NCI-H187 treated with DMSO at 0.1 percent for 48 hours (cell line): ENCODE measurements at places on chromosomes 6 and 20.

- no peak for DNase-seq
Observed at GRCh38 chr20:44683263-44684046, 31.7 kb upstream of the CCN5 start.

- no peak for DNase-seq
Observed at GRCh38 chr6:142846883-142847287, 98.1 kb downstream of the HIVEP2 start.

DNA sequence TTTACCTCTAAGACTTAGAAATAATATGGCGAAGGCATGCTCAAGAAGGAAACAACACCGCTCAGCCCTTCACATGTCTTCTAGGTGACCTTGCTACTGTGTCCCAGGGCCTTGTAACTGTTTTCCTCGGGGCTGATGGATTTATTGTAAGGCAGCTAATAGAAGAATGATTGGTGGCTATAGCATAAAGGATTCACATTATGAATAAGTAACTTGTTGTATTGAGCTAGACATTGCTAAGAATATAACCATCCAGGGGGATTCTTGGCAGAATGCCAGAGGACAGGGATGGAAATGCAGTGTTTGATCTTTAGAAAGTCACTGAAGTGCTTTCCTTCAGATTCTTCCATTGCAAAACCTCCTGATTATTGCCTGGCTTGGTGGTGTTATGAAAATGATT is 54.9 kb downstream of the PLEKHG1 start:
- no peak for DNase-seq

DNA sequence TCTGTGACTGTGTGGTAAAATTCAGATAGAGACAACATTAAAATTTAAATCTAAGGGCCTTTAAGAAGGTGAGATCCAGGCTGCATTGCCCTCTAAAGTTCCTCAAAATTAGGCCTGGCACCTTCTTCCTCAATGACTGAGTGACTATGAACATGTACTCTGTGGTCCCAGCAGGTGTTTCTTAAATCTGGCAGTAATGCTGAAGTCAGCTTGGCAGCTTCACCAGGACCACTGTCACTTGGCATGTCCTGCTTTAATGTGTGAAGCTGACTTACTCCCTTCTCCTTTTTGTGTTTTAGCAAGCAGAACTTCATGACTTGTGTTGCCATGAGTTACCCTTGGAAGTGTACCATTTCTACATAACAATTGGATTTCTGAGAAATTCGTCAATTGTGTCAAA is 141.7 kb downstream of the NKAIN2 start:
- DNase-seq = no peak

- DNase-seq = no peak
Observed at GRCh38 chr6:70385901-70386300, 27.4 kb upstream of the FAM135A start.

DNA sequence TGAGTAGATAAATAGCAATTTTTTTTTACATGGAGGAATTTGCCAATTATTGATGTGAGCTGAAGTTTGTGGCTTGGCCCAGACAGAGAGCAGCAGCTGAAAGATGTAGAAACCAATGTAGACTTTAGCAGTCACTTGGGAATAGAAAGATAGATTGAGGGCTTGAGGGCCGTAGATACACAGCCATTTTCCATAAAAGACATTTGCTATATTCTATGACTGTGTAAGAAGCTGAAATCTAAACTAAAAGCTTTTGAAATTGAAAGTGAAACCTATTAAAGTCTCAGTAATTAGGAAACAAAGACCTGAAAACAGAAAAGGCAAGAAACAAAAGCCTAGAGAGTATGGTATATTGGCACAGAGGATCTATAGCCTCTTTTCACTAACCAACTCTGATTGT is 332.7 kb downstream of the CENPW start:
- no peak for DNase-seq

DNA sequence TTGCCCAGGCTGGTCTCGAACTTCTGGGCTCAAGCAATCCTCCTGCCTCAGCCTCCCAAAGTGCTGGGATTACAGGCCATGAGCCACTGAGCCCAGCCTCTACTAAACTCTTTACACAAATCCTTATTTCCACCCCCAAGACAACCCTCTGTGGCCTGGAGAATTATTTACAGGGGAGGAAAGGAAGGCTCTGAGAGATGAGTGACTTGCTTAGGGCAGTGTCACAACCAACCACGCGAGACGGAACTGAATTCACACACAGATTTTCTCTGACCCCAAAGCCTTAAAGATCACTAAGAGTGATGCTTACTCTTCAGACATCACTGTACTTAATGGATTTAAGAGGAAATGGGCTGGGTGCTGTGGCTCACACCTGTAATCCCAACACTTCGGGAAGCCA is 86.2 kb downstream of the RIPOR3 start:
- no peak for DNase-seq

DNA sequence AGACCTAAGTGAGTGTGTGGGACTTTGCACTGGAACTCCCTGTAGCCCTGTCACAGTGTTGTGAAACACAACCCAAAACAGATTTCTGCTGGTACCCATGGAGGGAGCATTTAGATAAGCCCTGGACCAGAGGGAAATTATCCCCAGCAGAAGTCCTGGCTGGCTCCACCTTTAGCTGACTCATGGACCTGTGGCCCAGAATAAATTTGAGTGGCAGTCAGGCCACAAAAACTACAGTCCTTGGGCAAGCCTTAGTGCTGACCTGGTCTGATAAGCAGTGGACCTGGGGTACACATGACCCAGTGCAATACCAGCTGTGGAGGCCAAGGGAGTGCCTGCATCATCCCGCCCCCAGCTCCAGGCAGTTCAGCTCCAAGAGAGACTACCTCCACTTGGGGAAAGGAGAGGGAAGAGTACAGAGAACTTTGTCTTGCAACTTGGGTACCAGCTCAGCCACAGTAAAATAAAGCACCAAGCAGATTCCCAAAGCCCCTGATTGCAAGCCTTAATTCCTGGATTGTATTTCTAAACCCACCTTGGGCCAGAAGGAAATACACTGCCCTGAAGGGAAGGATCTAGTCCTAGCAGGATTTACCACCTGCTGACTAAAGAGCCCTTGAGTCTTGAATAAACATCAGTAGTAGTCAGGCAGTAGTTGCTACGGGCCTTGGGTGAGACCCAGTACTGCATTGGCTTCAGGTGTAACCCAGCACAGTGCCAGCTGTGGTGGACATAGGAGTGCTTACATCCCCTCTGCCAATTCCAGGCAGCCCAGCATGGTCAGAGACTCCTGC is 140.4 kb upstream of the COL21A1 start:
- peak; percentile 68 for DNase-seq

DNA sequence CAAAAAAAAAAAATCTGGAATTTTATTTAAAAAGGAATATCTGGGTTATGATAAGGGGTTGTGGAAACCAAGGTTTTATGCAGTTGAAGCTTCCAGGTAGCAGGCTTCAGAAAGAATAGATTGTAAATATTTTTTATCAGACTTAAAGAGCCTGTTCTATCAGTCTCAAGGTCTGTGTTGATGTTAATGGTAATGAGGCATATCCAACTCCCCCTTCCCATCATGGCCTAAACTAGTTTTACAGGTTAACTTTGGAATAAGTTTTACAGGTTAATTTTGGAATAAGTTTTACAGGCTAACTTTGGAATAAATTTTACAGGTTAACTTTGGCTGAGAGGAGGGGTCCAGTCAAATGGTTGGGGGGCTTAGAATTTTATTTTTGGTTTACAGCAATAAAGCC is 92.4 kb downstream of the CD24 start:
- no peak for DNase-seq

DNA sequence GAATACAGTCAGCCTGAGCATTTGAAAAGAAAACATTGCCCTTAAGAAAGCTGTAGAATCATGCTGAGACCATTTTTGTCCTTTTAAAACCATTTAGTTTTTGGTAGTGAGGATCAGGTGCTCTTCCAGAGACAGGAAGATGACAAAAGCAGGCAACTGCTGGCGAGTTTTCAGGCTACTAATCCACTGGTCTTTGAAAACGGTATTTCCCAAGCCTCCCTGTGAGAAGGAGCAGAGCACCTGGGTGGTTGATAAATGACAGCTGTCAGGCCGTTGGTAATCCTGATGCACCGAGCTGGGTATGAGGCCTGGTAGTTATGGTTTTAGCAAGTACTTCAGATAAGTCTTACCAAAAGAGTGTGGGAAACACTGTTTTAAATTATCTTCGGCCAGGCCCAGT is 10.1 kb upstream of the SEC63 start:
- DNase-seq = no peak

- DNase-seq = no peak
Observed at GRCh38 chr6:105832313-105832761, 253.8 kb upstream of the PRDM1 start.

- DNase-seq = no peak
Observed at GRCh38 chr6:5335020-5335419, 73.7 kb downstream of the FARS2 start.

GRCh38 chr6:1315560-1316386 is 3.9 kb downstream of the FOXQ1 start:
- DNase-seq = no peak

- DNase-seq = no peak
Observed at GRCh38 chr6:126020305-126021050, 34.1 kb downstream of the TRMT11 start.

- DNase-seq = no peak
Observed at GRCh38 chr6:118327237-118327636, 220.9 kb upstream of the PLN start.

GRCh38 chr20:48800177-48800576 is 27.6 kb downstream of the PREX1 start:
- no peak for DNase-seq

- no peak for DNase-seq
Observed at GRCh38 chr6:132742495-132742894, 15.2 kb downstream of the VNN2 start.

DNA sequence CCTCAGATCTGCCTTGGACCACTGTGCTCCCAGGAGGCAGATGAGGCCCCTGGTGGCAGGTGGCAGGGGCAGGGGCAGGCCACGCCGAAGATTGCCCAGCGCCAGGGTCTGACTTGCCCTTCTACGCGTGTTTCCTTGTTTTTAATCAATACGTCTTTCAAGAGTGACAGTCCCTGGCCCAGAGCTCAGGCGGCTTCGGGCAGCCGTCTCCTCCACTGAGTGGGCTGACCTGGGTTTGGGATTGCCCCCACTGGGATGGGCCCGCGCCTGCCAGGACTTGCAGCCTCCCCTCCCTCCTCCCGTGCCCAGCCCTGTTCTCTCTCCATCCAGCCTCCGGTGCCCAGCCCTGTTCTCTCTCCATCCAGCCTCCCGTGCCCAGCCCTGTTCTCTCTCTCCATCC is 21.2 kb downstream of the FRMD1 start:
- DNase-seq = no peak
